ENCODE measurements at places on chromosomes 6 and 20. TPM values are rescaled to one million over a fixed set of nuclear protein-coding genes. Genes with fewer than 3 reads are reported as not detected.
A peak's percentile ranks its signal among the peaks of the same experiment; 100 is the strongest.

- no peak for DNase-seq
These were observed 9.6 kb downstream of the FNDC1 start for GRCh38 chr6:159178847-159179246.

- no peak for DNase-seq
These were observed 79.7 kb downstream of the RNF217 start for GRCh38 chr6:125041740-125042459.

Gene SLC22A7
- total RNA-seq: not detected

GRCh38 chr6:169618526-169619490 lies 83.0 kb downstream of the WDR27 start:
- no peak for DNase-seq

GRCh38 chr6:119482850-119483285 lies 133.3 kb upstream of the MAN1A1 start:
- no peak for DNase-seq

Gene FAM217A
- not detected for total RNA-seq

Gene HLA-G
- total RNA-seq: 1.2 TPM

Gene HLA-DOB
- total RNA-seq: 1.8 TPM

DNA sequence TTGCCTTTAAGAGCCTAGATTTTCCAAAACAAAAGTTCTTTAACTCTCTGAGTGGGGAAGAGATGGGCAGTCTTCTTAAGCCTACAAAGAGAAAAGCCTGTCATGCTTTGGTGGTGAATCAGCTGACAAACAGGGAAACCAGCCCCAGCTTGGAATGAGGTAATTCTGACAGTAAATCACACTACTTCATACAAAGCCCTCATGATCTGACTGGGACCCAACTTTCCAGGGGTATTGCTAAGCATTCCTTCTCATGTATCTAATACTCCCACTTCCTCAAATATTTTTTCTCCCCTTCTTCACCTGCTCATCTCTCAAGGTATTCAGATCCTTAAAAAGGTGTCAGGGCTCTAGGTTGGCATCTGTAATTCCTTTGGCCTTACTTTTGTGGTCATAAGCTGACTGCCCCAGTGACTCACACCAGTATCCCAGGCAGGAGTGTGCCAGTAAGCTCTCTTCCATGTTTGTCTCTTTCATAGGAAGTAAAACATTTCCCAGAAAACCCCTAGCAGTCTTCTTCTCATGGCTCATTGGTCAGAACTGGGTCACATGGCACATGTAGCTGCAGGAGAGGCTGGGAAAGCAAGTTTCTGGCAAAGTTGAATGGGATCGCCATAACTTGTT lies 15.0 kb upstream of the TBC1D22B start:
- no peak for DNase-seq

Gene ZNF76
- 45.8 TPM for total RNA-seq

Gene CD40
- total RNA-seq: 25.1 TPM

- no peak for DNase-seq
These were observed 10.8 kb upstream of the AKAP7 start for GRCh38 chr6:131124336-131125071.

Gene ULBP2
- total RNA-seq: 0.27 TPM

Gene DYNLT2
- total RNA-seq: 2.9 TPM

GRCh38 chr6:31806470-31807272 lies at the start of gene LSM2:
TSS of gene LSM2 (minus strand) at chr6:31806966. CDS start at chr6:31806757, 209 bp downstream.
- DNase-seq: peak; percentile 98

GRCh38 chr6:43220439-43220951 lies 8.8 kb downstream of the DNPH1 start:
- DNase-seq: no peak

Gene CLPSL1
- total RNA-seq: not detected

- no peak for DNase-seq
These were observed 162.8 kb downstream of the TBXT start for GRCh38 chr6:166004876-166005275.

Gene CRISP3
- 1.1 TPM for total RNA-seq

Gene MEP1A
- total RNA-seq: not detected

Gene JPH2
- 1.5 TPM for total RNA-seq

Gene IRAK1BP1
- 5.2 TPM for total RNA-seq

- DNase-seq: no peak
These were observed 12.3 kb upstream of the RAET1L start for GRCh38 chr6:150037526-150038201.

Gene SIM1
- total RNA-seq: 0.04 TPM

- DNase-seq: peak; percentile 55
These were observed 72.6 kb upstream of the THBS2 start for GRCh38 chr6:169326067-169326799.

Gene ZNF451
- 68.1 TPM for total RNA-seq

GRCh38 chr6:101268541-101268940 lies 125.0 kb upstream of the GRIK2 start:
- DNase-seq: no peak

DNA sequence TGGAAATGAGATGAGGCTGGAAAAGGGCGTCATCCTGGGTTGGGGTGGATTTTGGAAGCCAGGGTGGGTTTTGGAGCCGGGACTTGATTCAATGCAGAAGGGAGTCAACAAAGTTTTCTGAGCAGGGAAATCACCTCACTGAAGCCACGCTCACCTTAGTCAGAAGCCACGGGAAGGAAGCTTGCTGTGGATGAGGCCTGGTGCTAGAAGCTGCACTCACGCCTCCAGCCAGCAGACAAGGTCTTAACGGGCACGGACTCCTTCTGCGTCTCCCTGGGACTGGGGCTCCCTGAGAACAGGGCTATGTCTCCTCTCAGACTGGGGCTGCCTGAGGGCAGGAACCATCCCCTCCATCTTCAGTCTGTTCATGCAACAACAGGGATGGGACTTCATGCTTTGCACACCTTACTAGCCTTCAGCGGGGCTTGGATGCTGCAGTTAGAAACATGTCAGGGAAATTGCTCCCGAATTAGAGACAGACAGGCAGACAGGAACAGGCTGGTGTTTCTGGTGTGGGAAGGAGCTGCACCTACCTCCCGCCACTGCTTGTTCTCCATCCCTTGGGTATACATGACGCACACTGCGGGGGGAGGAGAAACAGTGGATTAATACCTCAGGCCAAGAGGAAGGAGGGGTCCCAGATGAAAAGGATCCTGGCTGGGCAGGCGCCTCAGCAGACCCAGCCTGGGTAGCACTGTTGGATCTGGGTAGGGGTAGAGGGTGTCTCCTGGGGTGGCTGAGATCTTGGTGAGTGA lies 17.5 kb downstream of the CPNE5 start:
- DNase-seq: no peak

GRCh38 chr6:20351534-20351933 lies 50.1 kb upstream of the E2F3 start:
- DNase-seq: no peak

Gene SCUBE3
- 2.9 TPM for total RNA-seq

DNA sequence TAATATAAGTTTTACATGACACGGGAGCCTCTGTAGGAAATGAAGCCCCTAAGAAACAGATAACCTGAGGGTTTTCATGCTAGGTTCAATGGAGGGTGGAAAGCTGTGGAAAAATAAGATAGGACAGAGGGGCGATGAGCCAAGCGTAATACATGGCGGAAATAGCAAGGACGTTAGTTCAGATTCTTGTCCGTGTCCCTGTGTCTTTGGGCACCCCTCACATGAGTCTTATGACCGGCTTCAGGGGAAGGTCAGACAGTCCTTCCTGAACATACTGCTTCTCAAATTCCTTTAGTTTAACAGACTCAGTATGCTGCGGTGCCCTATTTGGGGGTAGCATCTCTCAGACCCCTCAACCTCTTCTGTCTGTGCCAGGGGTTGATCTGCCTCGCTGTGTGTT lies 20.8 kb downstream of the EFCAB8 start:
- no peak for DNase-seq
